CD4-positive, alpha-beta T cell (primary cell): ENCODE measurements at places on chromosomes 6 and 20.
A peak's percentile ranks its signal among the peaks of the same experiment; 100 is the strongest.

DNA sequence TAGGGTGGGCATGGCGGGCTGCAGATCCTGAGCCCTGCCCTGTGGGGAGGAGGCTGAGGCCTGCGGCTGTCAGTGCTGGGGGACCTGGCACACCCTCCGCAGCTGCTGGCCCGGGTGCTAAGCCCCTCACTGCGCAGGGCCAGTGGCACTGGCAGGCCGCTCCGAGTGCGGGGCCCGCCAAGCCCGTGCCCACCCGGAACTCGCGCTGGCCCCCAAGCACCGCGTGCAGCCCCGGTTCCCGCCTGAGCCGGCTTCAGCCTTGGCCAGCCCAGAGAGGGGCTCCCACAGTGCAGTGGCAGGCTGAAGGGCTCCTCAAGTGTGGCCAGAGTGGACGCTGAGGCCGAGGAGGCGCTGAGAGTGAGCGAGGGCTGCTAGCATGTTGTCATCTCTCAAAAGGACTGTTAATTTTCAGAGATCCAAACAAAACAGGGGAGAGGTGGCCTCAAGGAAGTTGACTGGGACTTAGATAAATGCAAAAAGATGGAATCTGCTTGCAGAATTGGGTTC lies 74.5 kb upstream of the RBM24 start:
- no peak for DNase-seq

DNA sequence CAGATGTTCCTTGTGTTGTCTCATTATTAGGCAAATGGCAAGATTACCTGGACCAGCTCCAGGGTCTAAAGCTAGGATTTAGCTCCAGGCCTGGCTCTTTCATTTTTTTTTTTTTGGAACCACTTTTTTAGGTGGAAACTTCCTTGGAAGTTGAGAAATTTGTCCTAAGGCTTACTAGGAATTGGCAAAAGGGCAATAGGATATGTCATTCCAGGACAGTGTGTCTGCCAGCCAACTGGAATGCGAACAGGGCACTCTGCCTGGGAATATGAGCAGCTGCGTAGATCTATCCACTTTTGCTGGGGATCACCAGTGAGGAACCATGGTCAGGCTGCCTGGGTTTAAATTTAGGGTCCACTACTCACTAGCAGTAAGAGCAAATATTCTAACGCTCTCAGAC lies 304.0 kb downstream of the TSHZ2 start:
- DNase-seq = no peak

- DNase-seq = no peak
These were observed 62.4 kb downstream of the AKAP7 start for GRCh38 chr6:131197716-131198115.

GRCh38 chr6:37779111-37779800 lies 40.3 kb upstream of the ZFAND3 start:
- no peak for DNase-seq

GRCh38 chr6:91221072-91221720 lies 634.3 kb upstream of the MAP3K7 start:
- no peak for DNase-seq

DNA sequence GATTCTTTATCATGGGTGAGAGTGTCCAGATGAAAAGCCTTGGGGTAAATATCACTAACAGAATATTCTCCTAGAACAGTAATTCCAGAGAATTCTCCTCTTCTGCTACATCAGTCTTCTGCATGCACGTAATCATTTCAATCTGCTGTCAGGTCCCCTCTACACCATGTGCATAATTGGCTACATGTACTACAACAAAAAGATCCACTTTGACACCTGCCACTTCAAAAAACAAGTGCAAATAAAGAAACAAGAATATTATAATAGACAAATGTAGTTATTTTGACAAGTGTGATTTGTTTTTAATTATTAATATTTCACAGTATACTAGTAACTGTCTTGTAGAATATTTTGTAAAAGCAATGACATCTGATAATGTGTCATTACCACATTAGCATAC lies 154.2 kb downstream of the SAMD5 start:
- DNase-seq = no peak

DNA sequence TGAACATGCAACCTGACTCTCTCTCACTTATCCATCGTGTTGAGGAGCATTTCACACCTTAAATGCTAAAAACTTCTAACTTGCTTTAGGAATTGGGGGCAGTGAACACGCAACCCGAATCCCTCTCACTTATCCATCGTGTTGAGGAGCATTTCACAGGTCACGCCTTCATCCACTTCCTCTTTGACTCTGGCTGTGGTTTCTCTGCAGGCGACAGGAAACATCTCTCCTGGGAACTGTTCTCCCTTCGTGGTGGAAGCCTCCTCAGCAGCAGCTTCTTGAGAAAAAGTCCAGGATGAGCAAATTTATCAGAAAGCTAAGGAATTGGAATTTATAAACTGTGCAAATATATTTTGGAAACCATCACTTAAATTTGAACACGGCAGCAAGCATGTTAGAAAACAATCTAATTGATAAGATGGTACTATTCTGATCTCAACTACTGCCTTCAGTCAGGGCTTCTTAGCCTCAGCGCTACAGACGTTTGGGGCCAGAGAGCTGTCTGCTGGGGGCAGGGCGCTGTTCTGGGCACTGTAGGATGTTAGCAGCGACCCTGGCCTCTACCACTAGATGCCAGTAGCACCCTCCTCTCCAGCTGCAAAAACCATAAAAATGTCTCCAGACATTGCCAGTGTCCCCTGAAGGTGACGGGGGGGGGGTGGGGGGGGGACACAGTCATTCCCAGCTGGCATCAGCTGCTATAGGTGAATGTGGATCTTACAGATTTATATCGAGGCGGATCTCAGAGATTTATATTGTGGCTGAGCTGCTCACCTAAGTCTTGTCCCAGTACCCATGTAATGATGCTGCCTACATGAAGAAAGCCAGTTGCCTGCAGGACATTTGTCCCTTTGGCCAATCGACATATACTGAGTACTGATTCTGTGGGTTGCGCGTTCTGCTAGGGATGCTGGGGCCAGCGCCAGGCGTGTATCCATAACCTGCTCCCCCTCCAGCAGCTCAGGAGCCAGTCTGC lies 26.2 kb downstream of the CTCFL start:
- no peak for DNase-seq

DNA sequence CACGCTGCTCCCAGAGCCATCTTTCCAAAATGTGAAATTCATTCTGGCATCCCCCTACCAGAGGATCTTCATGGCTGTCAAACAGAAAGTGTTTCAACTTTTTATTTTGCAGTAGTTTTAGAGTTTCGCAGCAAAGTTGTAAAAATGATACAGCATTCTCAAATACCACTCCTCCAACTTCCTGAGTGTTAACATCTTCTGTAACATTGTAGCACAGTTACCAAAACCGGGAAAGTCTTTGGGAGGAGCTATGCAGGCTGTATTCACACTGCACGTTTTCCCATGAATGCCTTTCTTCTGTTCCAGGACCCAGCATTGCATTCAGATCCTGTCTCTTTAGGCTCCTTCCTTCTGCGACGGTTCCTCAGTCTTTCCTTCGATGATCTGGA lies 30.1 kb downstream of the CDYL start:
- no peak for DNase-seq

GRCh38 chr6:38760097-38760496 lies 45.0 kb downstream of the DNAH8 start:
- DNase-seq = no peak

- DNase-seq = no peak
These were observed 17.1 kb upstream of the SULF2 start for GRCh38 chr20:47802226-47802920.

- no peak for DNase-seq
These were observed 103.7 kb downstream of the ARID1B start for GRCh38 chr6:156880913-156881312.

DNA sequence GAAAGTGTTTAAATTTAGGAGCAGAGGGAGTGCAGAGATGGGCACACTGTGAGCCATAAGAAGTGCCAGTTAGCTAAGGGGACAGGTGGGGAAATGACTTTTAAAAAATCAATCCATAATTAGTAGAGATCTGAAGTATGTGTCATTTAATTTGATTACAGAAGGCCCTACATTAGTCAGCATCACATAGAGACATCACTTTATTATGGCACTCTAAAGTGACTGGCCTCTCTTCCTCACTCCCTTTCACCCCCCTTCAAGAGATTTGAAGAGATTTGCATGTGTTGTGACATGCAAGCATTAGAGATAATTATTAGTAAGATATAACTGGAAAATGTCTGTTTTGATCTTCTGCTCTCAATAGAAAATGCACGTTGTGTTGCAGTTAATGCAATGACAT lies 86.7 kb downstream of the SLX4IP start:
- DNase-seq = no peak

GRCh38 chr6:95515975-95516374 lies 61.4 kb upstream of the MANEA start:
- no peak for DNase-seq

DNA sequence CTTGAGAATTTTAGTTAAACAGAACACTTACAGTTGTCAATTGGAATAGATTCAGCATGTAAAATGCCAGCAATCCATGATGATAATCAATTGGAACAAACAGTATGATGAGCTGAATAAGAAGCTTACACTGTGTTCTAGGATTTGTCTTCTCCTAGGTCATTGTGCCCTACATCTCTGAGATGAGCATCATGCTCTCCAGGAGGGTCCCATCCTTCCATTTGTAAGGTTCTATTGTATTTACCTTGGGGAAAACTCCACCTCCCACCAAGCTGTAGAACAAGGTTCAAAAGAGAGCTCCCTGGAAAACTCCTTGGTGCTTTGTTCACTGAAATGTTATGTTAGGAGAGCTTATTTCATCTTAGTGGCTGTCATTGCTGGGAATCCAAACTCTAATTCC lies 60.8 kb downstream of the OR2B2 start:
- no peak for DNase-seq

DNA sequence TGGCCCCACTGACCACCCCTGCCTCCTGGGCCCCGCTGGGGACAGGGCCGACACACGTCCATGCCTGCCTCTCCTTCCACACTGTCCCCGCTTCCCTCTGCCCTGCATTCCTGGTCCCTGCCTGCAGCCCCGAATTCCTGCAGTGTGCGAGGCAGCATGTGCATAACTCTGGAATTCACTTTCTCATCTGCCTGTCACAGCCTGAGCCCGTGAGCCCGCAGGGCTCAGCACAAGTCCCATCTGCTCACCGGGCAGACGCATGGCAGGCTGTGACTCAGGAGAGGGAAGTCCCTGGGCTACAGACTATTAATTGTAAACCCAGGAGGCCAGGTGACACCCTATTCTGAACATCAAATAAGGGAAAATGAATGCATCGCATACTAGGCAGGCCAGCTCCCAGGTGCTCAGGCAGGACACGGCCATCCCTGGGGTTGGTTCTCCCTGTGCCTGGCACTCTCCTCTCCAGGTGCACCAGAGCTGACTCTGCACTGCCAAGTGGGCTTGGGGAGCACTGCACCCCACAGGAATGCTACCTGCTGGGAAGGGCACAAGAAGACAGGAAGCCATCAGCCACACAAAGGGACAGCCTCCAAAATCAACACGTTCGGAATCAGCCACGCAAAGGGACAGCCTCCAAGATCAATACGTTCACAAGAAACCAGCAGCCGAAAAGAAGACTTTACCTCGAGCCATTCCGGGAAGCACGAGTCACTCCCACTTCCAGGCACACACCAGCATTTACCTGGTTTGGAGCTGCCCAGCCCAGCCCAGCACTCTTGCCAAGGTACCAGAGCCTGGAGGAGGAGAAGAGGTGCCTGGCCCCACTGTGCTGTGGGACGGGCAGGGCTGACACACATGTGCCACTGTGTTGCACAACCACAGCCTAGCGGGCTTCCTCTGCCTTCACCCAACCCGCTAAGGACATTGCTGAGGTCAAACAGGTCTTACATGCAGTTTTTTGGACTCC lies 65.9 kb downstream of the DLL1 start:
- no peak for DNase-seq

GRCh38 chr20:48822879-48823385 lies 4.9 kb downstream of the PREX1 start:
- DNase-seq = peak; percentile 69

GRCh38 chr6:6780231-6780630 lies 191.7 kb downstream of the LY86 start:
- DNase-seq = no peak

GRCh38 chr20:44203161-44203560 lies 7.4 kb downstream of the OSER1 start:
- no peak for DNase-seq

DNA sequence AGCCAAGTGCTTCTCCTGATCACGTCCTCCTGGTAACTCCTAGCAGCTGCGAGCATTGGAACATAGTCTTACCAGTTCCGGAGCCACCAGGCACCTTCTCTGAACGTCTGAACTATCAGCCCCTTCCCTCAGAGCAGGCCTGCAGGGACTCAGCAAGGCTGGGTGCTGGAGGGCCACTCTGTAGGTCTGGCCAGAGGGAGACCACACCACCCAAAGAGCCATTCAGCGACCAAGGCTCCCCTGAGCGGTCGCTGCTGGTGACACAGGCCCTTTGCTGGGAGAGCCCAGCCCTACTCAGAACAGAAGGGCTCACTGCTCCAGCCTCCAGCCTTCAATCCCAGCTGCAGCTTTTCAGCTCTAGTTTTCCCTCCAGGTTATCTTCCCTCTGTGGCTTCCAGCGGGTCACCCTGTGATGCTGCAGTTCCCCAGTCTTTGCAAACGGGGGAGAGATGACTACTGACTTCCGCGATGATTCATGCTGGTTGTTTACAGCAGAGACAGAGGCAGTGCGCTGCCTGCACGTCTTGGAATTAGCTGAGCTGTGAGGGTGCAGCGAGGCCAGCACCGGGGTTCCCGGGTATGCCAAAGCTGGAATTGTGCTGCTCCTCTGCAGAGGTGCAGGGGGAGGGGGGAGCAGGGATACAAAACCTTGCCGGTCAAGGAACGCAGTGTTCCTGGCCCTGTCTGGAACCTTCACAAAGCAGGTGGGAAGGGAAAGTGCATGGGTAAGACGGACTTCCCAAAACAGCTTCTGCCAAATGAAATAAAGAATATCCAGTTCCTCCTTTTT lies 161.4 kb downstream of the LY86 start:
- DNase-seq = peak; percentile 5

DNA sequence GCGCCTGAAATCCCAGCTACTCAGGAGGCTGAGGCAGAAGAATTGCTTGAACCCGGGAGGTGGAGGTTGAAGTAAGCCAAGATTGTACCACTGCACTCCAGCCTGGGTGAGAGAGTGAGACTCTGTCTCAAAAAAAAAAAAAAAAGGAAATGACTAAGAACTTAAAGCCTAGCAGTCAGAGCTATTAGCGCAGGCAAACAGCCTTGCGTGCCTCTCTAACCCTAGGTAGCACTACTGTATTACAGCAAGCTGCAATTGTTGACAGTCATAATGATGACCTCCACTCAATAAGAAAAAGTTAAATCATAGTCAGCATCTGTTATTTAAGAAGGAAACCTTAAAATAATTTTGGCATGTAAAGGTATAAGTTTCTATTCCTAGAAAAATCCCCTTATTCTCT lies 14.4 kb downstream of the GSS start:
- no peak for DNase-seq

DNA sequence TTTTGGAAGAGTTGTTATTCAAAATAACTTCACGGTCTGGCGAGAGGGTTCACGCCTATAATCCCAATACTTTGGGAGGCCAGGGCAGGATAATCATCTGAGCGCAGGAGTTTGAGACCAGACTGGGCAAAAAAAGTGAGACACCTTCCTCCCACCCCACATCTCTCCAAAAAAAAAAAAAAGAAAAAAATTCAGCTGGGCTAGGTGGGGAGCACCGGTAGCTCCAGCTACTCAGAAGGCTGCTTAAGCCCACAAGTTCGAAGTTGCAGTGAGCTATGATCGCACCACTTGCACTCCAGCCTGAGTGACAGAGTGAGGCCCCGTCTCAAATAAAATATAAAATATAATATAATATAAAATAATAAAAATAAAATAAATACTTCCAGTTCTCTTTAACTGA lies 10.4 kb downstream of the OR2B2 start:
- no peak for DNase-seq
